ENCODE measurements at places on chromosomes 6 and 20.
A peak's percentile ranks its signal among the peaks of the same experiment; 100 is the strongest.

DNA sequence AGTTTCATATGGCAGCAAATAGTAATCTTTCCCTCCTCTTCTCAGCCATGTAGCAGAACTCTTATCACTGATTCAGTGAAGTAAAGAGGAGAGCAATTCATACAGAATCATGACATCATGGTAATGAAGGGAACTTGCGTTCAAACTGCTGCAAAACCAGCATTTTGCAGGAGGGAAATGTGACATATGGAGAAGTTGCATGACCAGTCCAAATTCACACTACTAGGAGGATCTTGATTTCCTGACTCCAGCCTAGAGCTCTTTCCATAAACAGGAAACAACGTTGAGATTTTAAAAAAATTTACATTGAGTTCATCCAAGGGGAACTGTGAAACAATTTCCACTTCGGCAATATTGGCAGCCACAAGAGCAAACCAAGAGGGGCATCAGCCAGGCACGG, 63.8 kb downstream of the MBOAT1 start:
- DNase-seq = no peak

DNA sequence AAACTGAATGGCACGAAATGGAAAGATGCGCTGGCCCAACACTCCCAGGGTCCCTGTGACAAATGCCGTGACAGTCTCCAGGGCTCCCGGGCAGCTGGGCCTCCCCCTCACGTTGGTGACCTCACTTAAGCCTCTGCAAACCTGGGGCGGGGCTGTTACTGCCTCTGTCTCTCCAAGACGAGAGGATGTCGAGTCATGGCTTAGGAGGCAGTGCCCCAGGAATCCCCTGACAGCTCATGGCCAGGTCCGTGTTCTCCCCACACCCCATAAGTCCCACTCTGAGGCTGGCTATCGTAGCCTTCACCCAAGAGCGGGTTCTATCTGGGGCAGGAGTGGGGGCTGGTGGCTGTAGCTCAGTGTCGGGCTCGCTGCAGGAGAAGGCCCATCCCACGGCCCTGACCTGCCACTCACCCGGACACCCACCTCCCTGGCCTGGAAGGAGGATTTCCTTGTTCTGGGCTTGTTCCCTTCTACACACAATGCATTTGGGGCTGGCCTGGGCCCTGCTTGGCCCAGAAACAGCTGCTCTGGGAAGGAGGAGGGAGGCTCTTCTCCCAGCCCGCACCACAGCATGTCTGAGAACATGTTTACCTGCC, 5.6 kb upstream of the RPS21 start:
- DNase-seq = no peak

DNA sequence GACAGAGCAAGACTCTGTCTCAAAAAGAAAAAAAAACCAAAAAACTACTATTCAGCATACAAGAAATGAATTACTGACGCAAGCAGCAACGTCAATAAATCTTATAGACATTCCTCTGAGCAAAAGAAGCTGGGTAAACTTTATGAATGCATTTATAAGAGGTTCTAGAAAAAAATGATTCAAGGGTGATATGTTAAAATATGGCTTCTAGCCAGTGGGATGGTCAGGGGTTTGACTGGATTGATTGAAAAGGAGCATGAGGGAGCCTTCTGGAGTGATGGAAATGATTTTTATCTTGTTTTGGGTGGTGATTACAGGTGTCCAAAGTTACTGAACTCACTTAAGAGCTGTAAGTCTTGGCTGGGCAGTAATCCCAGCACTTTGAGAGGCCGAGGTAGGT, 64.9 kb upstream of the SALL4 start:
- no peak for DNase-seq

- DNase-seq = peak; percentile 35
Observed at GRCh38 chr6:159762681-159763293, 942 bp downstream of the ACAT2 start.

Data from CD8-positive, alpha-beta memory T cell (primary cell).